ENCODE measurements at places on chromosomes 16 and 17. TPM values are rescaled to one million over a fixed set of nuclear protein-coding genes. Genes with fewer than 3 reads are reported as not detected.

DNA sequence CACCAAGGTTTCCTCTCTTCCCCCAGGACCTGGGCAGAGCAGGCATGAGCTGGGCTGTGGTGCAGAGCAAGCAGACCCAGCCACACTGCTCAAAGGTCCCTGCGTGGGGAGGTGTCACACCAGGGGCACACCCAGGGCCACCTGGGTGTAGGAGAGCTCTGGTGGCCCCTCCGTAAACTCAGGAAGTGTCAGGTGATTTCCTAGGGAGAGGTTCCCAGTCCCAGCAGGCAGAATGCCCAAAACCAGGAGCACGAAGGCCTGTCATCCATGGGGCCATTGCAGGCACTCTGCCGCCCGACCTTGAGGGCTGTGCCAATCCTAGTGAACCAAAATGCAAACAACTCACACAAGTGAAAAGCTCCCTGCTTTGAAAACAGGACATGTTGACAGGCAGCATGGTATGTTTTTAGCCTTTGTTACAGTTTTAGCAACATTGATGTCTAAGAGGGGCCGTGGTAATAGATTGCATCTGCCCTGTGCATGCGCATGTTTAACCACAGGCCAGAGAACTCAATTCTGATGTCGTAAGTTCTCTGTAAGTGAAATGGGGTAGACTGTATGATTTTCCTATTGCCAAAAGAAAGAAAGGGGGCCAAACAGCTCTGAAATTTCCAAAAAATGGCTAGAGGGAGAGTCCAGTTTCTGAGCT lies 21.3 kb downstream of the CIBAR2 start:
- DNase-seq, result no peak
- peaks cover 3% of the 10 kb centered on the region for H3K27me3 ChIP-seq
- no peak overlapping the region for H3K4me3 ChIP-seq
- no peaks in the 10 kb centered on the region for H3K4me1 ChIP-seq
- no peak overlapping the region for H3K27ac ChIP-seq

DNA sequence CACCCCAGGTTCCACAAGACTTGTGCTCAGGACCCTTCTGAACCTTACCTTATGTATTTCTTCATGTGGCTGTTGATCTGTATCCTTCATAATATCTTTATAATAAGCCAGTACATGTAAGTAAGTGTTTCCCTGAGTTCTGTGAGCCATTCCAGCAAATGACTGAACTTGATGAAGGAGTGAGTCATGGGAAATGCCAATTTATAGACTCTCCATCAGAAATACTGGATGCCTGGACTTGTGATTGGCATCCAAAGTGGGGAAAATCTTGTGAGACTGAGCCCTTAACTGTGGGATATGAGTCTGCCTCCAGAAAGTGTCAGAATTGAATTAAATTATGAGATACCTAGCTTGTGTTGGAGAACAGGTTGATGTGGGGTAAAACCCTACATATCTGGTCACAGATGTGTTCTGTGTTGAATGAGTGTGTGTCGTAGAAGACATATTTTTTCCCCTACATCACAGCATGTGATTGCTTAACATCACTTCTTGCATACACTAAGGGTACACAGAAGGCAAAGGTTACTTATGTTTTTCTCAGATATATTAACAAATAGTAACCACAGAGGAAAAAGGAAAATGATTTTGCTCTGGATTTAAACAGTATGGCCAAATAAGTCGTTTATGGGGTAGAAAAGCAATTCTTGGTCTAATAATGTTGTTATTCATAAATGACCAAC lies 70.2 kb upstream of the NETO2 start:
- no peak for DNase-seq
- peaks cover 8% of the 10 kb centered on the region for H3K36me3 ChIP-seq
- H3K4me3 ChIP-seq, result no peak overlapping the region

DNA sequence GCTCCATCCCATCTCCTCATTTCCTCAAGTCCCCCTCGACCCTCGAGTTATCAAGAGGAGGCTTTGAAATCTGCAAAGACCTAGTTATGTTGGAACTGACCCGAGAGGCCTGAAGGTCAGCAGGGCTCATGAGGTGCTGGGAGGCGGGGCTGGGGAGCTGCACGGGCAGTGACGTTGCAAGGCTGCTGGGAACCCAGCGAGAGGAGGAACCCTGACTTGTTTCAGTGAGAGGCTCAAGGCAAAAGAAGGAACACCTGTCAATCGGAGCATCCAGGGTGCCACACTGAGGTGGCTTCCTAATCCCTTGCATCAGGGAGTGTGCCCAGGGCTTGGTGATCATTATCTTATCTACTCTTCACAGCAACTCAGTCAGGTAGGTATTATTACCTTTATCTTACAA lies 86.9 kb downstream of the CDH11 start:
- H3K27ac ChIP-seq, result no peak overlapping the region
- no peaks in the 10 kb centered on the region for H3K27me3 ChIP-seq
- peaks cover 35% of the 10 kb centered on the region for H3K36me3 ChIP-seq

DNA sequence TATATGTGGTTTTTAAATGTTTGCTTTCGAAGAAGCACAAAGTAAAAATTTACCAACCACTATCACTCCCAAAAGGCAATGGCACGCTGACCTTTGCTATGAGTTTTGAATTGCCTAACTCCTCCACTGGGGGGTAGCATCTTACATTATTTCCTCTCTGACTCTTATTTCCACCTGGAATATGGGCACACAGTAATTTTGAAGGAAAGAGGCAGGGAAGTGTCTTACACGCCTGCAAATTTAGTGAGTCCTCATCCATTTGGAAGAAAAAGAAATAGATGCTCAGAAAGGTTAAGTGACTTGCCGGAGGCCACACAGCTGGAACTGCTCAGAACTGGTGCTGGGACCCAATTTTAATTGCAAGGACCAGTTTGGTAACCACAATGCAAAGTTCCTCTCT lies 29.9 kb upstream of the IRX6 start:
- H3K36me3 ChIP-seq, result no peaks in the 10 kb centered on the region
- no peak overlapping the region for H3K27ac ChIP-seq
- no peaks in the 10 kb centered on the region for H3K27me3 ChIP-seq
- H3K4me1 ChIP-seq, result peaks cover 20% of the 10 kb centered on the region
- no peak for DNase-seq

DNA sequence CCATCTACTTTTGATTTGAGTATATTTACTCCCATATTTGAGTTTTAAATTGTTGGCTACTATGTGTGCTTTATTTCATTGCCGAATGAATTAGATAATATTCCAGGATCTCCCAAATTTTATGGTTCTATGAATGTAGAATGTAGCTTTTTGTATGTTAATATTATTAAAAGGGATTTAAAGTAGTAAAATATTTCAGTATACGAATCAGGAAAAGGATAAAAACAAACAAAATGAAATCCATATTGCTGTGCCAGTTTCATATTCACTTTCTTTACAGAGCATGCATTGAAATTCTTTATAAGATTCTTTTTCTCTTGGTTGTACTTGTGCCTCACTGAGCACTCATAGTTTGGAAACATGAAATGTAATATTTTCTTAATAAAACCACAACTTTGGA lies 155.1 kb downstream of the CHD9 start:
- DNase-seq, result peak; percentile 12
- H3K27ac ChIP-seq, result peak overlapping the region; percentile 90
- H3K4me3 ChIP-seq, result peak overlapping the region; percentile 76
- 0 out of 2 replicates have a peak, but pooled peaks cover 4% of the 10 kb centered on the region for H3K36me3 ChIP-seq
- peaks cover 56% of the 10 kb centered on the region for H3K4me1 ChIP-seq

GRCh38 chr17:4594931-4595684 lies 10.8 kb downstream of the SMTNL2 start:
- H3K4me1 ChIP-seq, result no peaks in the 10 kb centered on the region
- H3K36me3 ChIP-seq, result no peaks in the 10 kb centered on the region
- no peak overlapping the region for H3K27ac ChIP-seq

DNA sequence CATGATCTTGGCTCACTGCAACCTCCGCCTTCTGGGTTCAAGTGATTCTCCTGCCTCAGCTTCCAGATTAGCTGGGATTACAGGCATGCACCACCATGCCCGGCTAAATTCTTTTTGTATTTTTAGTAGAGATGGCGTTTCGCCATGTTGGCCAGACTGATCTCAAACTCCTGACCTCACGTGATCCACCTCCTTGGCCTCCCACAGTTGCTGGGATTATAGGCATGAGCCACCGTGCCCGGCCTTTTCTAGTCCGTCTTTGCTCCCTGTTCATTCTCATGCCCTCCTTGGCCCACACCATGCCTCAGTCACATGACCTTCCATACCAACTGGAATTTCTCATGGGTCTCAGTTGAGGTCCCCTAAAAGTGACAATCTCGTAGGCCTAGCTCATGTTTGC lies 86.9 kb downstream of the SNX29 start:
- H3K27ac ChIP-seq, result no peak overlapping the region
- no peaks in the 10 kb centered on the region for H3K27me3 ChIP-seq
- H3K4me3 ChIP-seq, result no peak overlapping the region

- H3K4me1 ChIP-seq, result peaks cover 33% of the 10 kb centered on the region
- H3K27ac ChIP-seq, result no peak overlapping the region
- no peaks in the 10 kb centered on the region for H3K36me3 ChIP-seq
- no peak overlapping the region for H3K4me3 ChIP-seq
- no peaks in the 10 kb centered on the region for H3K27me3 ChIP-seq
- no peak for DNase-seq
Observed at GRCh38 chr17:82219083-82219482, 6.4 kb upstream of the CCDC57 start.

DNA sequence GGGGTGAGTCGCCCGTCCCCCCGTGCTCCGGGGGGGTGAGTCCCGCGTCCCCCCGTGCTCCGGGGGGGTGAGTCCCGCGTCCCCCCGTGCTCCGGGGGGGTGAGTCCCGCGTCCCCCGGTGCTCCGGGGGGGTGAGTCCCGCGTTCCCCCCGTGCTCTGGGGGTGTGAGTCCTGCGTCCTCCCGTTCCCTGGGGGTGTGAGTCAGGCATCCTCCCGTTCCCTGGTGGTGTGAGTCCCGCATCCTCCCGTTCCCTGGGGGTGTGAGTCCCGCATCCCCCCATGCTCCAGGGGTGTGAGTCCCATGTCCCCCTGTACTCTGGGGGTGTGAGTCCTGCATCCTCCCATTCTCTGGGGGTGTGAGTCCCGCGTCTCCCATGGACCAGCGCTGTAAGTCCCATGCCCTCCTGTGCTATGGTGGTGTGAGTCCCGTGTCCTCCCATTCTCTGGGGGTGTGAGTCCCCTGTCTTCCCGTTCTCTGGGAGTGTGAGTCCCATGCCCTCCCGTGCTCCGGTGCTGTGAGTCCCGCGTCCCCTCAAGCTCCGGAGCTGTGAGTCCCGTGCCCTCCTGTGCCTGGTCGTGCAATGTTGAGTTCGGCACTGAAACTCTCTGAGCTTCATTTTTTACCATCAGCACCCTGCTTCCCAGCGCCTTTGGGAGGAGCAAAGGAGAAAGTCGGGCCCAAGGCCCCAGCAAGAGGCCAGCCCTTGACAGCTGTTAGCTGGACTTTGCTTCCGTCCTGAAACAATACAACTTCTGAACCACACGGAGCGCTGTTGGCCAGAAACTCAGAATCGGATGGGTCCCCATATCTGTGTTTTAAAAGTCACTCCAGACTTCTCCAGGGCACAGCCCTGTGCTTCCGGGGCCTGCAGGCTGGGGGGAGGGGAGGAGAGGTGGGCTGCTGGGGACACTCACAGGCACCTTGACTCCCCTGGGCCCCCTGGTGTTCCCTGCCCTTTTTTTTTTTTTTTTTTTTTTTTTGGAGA lies 11.5 kb upstream of the ZC3H18 start:
- no peaks in the 10 kb centered on the region for H3K4me1 ChIP-seq
- DNase-seq, result peak; percentile 66
- no peak overlapping the region for H3K4me3 ChIP-seq
- no peaks in the 10 kb centered on the region for H3K36me3 ChIP-seq
- H3K27me3 ChIP-seq, result peaks cover 14% of the 10 kb centered on the region

DNA sequence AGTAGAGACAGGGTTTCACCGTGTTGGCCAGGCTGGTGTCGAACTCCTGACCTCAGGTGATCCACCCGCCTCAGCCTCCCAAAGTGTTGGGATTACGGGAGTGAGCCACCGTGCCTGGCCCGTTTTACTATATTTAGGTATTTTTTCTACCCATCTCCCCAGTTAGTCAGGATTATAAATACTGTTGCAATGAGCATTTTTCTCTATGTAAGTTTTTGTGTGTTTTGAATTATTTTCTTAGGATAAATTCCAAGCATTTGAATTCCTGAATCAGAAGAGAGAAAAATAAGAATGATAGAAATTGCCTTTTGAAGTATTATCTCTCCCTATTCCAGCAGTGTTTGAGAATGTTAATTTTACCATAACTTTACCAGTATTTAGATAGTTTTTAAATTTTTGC lies 36.6 kb downstream of the KIAA0513 start:
- no peaks in the 10 kb centered on the region for H3K36me3 ChIP-seq
- no peaks in the 10 kb centered on the region for H3K4me1 ChIP-seq
- H3K27ac ChIP-seq, result no peak overlapping the region
- DNase-seq, result no peak

GRCh38 chr17:55201308-55201932 lies 63.3 kb upstream of the HLF start:
- H3K4me3 ChIP-seq, result no peak overlapping the region
- DNase-seq, result no peak
- H3K4me1 ChIP-seq, result 0 out of 2 replicates have a peak, but pooled peaks cover 6% of the 10 kb centered on the region
- H3K36me3 ChIP-seq, result no peaks in the 10 kb centered on the region

- no peaks in the 10 kb centered on the region for H3K27me3 ChIP-seq
- no peaks in the 10 kb centered on the region for H3K36me3 ChIP-seq
- H3K4me1 ChIP-seq, result peaks cover 15% of the 10 kb centered on the region
Observed at GRCh38 chr17:68356520-68356919, 65.2 kb downstream of the ARSG start.

GRCh38 chr17:59368218-59368857 lies 36.9 kb downstream of the YPEL2 start:
- peaks cover 59% of the 10 kb centered on the region for H3K4me1 ChIP-seq
- H3K27ac ChIP-seq, result no peak overlapping the region
- H3K4me3 ChIP-seq, result no peak overlapping the region
- no peak for DNase-seq

DNA sequence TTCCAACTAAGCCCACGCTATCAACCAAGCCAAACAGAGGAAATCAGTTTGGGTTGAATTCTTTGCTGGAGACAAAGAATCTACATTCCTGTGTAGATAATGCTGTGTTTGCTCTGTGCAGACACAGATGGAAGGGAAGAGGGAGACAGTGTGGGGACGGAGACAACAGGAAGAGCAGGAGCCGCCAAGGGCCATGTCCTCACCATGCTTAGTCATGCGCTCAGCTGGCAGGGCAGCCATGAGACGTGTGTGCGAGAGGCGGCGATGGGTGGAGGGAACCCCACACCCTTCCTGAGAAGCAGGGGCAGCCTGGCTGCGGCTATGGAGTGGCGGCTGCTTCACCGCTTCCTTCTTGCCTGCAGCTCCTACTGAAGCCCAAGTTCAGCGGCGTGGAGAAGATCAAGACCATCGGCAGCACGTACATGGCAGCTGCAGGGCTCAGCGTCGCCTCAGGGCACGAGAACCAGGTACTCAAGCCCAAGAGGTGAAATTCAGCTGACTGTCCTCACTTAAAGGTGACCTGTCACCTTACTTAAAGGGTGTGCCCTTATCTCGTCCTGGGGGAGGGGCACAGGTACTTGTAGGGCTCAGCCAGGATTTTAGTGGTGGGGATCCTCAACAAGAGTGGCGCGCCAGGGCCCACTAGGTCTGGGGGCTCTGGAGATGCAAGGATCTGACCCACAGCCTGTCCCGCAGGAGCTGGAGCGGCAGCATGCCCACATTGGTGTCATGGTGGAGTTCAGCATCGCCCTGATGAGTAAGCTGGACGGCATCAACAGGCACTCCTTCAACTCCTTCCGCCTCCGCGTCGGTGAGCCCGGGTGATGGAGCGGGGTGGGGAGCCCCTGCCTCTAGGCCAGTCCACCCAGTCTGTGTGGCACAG lies 47.5 kb downstream of the ADCY7 start:
- no peaks in the 10 kb centered on the region for H3K27me3 ChIP-seq
- peaks cover 38% of the 10 kb centered on the region for H3K36me3 ChIP-seq
- peaks cover 20% of the 10 kb centered on the region for H3K4me1 ChIP-seq
- peak overlapping the region; percentile 50 for H3K4me3 ChIP-seq
- peak; percentile 97 for DNase-seq

The ALOX15 gene
- not detected for total RNA-seq

The CASKIN1 gene
- total RNA-seq, result under 0.01 TPM

The CPHXL2 gene
- total RNA-seq, result not detected
